Psoas muscle (tissue), 8 donors: ENCODE measurements at places on chromosomes 6 and 20.

DNA sequence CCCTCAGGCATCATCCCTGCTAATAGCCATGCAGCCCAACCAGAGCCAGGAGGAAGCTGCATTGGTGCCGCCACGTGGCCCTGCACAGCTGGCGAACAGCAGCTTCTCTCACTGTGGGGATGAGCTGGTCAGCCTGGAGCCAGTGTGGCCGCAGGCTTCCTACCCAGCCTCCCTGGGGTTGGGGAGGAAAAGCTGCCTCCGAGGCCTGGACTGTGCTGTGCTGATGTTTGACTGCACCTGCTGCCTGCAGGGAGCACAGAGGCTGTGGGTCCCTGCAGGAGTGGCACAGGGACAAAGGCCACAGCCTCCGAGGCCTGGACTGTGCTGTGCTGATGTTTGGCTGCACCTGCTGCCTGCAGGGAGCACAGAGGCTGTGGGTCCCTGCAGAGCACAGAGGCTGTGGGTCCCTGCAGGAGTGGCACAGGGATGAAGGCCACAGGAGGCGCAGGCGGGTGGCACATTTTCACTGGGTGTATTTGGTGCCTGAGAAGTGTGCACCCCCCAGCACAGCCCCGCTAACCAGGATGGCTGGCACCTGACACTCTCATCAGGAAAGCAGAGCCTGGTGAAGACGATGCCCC lies 83.9 kb downstream of the DLL1 start:
- DNase-seq = no peak

DNA sequence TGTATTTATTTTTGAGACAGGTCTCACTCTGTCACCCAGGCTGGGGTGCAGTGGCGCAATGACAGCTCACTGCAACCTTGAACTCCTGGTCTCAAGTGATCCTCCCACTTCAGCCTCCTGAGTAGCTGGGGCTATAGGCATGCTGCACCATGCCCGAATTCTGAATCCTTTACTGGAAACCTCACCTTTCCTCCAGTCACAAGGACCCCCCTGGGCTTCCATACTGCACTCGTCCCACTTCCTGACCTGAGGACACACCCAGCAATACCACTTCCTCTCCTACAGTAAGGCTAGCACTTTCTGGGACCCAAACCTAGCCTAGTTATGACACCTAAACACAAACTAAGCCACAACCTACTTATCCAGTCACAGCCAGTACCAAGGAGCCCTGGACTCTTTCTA lies 68.2 kb downstream of the FAM217A start:
- no peak for DNase-seq

DNA sequence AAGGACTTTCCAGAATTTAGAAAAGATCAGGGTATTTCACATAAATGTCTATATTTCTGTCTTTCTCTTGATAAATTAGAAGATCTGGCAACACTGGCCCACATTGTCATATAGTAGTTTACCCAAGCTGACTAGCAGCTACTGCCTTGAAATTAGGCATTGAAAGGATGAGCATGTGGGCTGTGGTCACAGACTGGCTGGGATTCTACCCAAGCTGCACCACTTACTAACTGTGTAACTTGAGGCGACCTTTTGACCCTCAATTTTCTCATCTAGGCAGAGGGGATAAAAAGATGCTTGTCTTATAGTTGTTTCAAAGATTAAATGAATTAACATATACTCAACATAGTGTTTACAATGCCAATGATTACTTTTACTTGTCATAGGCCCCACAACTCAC lies 152.7 kb upstream of the BMP2 start:
- no peak for DNase-seq

- no peak for DNase-seq
These were observed 16.3 kb downstream of the IRAK1BP1 start for GRCh38 chr6:78883651-78884050.

DNA sequence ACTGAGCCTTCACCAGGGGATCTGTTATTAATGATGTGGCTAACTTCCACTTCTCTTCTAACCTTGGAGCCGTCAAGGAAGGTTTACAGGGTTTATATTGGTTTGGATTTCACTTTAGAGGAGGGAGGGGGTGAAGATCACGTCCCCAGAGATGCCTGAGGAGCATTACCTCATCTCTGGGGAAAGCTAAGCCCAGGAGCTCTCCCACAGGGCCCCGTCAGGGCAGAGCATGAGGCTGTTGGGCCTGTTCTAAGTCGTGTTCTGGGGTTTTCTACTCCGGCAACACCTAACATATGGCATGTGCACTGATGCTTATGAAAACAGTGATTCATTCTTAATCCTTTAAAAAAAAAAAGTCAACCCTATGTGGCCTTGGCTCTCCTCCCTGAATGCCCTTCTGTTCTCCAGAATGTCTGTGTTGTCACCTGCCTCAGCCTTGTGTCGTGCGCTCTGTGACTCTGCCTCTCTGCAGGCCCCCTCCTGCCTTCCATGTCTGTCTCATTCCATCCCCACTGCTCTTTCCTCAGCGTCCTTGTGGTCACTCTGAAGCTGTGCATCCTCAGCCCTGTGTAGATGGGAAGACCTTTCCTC lies 97.4 kb upstream of the JARID2 start:
- DNase-seq = no peak

- peak; percentile 94 for DNase-seq
These were observed 10.0 kb downstream of the SLCO4A1 start for GRCh38 chr20:62652041-62652893.

- peak; percentile 22 for DNase-seq
These were observed 48.6 kb downstream of the FOXO3 start for GRCh38 chr6:108609276-108609769.

GRCh38 chr6:14765106-14765505 lies 480.8 kb upstream of the JARID2 start:
- DNase-seq = no peak

DNA sequence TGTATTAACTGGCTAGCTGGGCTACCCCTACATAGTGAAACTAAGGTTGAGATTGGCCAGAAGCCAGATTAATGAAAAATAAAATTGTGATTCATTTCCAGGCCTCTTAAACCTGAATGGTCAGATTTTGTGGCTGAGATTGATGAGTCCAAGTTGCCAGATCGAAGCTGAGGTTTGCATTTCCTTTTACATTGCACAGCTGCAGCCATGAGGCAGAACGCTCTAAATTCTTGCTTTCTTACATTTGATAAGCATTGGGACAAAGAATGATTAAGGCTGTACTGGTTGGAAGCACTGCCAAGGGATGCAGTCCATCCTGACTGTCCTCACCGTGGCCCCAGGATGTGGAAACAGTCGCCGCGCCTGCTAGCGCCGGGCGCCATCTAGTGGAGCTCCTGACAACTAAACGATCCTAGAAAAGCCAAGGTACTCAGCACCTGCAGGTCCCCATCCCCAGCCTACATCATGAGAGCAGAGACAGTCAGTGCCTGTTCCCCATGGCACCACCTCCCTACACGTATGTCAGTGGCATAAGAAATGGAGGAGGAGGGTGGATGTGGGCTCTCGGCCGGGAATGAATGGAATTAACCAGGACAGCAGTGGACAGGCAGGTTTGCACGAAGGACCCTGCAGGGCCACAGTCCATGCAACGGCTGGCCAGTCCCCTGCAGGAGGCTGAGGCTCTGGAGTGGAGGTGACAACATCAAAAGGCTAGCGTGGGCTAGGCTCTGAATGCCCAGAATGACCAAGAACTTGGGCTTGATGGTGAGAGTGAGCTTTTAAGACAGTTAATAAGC lies 19.0 kb downstream of the PXDC1 start:
- peak; percentile 77 for DNase-seq

DNA sequence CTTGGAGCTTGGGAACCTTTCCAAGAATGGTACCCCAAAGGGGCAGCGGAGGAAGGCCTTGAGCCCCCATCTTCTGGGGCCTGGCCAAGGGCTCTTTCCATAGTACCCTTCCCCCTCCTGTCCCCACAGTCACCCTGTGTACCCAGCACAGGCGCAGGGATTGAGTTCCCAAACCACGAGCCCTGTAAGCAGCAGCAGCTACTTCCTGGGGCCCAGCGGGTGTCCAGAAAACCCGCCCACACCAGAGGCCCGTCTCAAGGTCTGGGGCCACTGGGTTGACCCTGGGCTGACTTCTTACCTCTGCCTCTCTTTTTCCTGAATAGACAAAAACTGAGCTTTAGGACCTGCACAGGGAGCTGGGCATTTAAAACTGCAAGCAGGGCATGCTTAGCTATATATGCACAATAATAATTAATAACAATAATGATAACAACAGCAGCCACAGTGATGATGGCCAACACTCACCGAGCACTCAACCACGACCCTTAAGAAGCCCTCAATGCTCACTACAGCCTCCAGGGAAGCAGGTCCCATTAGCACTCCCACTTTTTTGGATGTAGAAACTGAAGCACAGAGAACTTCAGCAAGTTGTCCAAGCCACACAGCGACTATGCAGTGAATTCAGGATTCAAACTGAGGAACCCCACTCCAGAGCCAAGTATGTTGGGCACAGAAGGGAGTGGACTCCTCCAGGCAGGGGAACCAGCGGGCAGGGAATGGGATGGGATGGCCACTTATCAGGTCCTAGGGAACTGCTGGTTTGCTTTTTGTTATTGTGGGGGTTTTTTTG lies 14.5 kb downstream of the NOL4L start:
- no peak for DNase-seq

DNA sequence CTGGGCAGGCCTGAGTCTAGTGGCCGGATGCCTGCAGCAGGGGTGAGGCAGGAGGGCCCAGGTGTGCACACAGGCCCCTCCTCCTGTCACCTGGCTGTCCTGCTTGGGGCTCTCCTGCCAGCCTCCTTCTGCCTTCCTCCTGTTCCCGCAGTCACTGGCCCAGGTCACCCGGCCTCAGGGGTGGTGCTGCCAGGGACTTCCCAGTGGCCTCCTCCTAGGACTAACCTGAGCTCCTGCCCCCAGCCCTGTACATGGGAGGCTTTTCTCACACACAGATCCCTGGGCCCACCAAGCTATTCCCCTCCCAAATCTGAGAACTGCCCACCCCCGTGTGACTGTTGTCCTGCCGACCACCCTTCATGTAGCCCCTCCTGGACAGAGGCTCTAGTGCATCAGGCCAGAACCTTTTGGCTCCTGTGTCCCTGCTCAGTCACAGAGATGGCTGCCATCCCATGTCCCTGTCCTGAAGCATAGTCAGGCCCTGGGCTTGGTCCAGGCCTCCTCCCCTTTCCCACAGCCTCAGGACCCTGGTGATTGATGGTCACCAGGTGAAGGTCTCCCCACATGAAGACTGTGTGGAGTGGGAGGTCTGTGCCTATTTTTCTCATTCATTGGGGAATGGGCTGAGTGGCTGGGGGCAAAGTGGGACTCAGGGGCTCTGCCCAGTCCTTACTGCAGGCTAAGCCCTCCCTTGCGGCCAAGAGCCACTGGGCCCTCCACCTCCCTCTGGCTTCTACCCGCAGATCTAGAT lies 1.1 kb upstream of the ULBP1 start:
- DNase-seq = no peak

GRCh38 chr6:1348675-1349074 lies 36.8 kb downstream of the FOXQ1 start:
- peak; percentile 63 for DNase-seq

GRCh38 chr6:154890874-154891273 lies 104.2 kb upstream of the TIAM2 start:
- DNase-seq = no peak

DNA sequence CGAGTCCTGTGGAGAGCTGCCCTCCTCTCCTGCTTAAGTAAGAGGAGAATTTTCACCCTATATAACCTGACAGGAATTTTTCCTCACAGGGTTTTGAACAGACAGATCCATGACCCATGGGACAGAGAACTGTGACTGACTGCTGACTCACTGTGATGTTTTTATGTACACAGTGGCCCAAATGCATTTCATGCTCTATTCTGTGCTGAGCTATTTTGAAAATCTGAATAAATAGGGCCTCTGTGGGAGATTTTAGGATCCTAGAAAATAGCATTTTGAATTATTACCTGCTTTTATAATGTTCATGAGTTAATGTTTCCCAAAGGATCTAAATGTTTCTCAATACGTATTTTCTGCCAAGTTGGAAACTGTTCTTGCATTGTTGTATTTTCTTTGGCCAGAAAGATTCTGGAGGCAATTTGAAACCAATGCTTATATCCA lies 577.4 kb downstream of the HTR1B start:
- DNase-seq = no peak

- no peak for DNase-seq
These were observed 41.7 kb downstream of the SYNE1 start for GRCh38 chr6:152595499-152595898.

DNA sequence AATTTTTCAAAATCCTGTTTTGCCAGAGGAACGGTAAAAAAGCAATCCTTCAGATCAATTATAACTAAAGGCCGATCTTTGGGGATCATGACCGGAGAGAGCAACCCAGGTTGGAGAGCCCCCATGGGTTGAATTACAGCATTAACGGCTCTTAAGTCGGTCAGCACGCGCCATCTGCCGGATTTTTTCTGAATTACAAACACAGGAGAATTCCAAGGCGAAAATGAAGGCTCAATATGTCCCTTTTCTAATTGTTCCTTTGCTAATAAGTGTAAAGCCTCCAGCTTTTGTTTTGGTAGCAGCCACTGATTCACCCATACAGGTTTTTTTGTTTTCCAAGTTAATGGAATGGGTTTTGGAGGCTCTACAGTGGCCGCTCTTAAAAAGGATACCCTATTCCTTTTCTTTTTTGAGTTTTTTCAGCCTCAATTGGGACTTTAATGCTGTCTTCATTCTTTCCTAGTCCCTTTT lies 16.9 kb upstream of the PTCRA start:
- no peak for DNase-seq

DNA sequence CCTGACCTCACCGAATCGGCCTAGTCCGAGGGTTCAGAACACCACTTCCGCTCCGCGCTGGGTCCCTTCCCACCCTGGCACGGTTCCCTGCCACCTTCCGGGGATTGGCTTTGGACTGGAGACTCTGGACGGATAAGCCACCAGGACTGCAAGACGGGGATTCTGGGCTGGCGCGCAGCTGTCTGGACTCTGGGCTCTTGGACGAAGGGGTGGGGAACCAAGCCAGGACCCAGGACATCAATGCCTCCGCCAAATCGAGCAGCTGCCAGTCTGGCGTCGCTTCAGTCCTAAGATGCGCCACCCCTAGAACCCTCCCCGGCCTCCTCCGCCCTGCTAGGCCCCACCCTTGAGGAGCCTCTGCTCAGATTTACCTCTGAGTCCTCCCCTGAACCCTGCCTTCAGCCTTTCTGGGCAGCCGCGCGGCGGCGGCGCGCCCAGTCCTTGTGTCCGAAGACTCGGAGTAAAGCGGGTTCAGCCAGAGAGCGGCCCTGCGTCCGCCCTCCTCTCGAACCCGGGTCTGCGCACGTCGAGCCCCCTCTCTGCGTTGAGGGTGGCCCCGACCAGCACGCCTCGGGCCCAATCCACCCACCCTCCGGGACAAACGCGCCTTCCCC lies 1.2 kb downstream of the KCNK17 start:
- no peak for DNase-seq

GRCh38 chr6:613981-614380 lies 42.9 kb downstream of the HUS1B start:
- DNase-seq = no peak

DNA sequence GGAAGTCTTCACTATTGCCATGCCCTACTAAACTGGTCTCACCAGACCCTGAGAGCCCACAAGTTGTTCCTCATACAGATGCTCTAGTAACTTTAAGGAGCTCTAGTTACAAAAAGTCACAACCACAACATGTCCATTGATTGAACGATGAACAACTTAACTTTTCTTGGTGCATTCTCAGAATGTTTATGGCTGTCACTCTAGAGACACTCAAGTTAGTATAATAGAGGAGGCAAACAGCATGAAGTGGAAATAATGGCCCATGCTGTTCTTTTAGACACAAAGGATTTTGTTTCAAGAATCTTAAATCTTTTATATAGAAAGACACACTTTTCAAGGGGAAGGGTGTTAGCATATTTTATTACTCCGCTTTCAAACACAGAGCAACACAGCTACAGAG lies 934.4 kb downstream of the HACE1 start:
- no peak for DNase-seq
